Activated T-cell treated with anti-CD3 and anti-CD28 coated beads for 1 hour (primary cell): ENCODE measurements at places on chromosomes 11 and 22.

DNA sequence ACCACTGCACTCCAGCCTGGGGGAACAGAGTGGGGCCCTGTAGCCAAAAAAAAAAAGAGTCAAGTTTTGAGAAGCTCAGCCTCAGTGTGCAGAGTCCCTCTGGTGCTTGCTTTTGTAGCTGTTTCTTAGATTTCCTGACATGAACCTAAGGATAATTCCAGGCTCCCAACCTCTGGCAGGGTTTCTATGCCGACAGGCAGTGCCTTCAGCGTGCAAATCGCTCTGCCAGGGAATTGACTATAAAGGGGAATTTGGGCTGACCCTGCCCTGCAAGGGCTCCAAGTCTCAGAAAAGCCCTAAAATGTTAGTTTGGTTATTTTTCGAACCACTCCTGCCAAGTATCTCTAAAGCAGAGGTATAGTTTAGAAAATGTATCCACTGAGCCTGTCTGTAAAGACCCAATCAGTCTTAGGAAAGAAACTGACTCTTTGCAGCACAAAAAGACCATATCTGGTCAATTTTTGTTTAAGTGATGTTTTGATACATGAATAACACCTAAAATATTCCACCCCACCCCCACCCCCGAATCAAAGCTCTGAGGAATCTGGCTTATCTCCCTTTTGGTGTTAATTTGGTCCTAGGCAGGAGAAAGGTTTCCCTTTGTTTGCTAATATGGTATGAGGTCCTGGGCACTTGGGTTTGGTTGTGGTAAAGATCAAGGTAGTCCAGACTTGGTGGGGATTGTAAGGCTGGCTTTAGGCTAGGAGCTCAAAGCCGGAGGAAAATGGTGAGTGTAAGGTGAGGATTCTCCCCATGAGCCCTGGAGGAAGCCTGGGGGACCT lies 49.7 kb downstream of the ANO1 start:
- no peak for DNase-seq

- no peak for DNase-seq
Observed at GRCh38 chr11:17508306-17508705, 31.7 kb upstream of the ABCC8 start.

- no peak for DNase-seq
Observed at GRCh38 chr11:121514432-121515334, 61.9 kb upstream of the SORL1-AS1 start.

- DNase-seq: no peak
Observed at GRCh38 chr11:7499081-7499480, 13.8 kb downstream of the OLFML1 start.

DNA sequence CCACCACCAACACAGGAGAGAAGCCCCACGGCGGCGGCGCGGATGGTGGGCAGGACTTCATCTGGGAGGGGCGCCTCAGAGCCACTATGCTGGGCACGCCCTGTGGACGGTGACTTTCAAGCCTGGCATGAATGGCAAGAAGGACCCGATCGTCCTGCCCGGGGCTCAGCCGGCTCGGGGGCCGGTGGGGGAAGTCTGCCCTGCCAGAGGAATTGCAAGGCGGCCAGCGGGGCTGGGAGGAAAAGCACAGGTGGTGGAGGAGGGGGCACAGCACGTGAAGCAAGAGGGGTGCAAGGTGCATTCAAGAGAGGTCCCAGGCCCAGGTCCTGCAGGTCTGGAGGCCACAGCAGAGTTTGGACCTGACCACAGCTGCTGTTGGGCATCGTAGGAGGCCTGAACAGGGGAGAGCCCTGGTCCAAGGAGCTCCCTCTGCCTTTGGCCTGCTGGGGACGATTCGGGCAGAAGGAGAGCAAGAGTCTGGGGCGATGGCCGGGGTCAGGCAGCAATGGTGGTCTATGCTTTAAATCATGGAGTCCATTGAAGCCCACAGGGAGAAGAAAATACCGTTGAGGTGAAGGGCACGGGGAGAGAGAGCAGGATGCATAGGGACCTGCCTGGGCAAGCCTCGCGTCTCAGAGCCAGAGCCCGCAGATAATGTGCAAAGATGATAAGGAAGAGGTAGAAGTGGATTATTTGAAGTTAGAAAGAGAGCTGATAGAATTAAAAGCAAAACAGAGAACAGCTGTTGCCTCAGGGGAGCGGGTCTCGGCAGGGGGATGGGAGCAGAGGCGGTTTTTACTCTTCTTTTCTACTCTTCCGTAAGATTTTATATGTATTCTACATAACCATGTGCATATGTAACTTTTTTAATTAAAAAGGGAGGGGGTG lies 82.6 kb upstream of the SHISAL1 start:
- no peak for DNase-seq

- no peak for DNase-seq
Observed at GRCh38 chr22:44406341-44407170, 91.5 kb downstream of the RTL6 start.

- DNase-seq: no peak
Observed at GRCh38 chr11:81989093-81989492, 744.6 kb downstream of the FAM181B start.

DNA sequence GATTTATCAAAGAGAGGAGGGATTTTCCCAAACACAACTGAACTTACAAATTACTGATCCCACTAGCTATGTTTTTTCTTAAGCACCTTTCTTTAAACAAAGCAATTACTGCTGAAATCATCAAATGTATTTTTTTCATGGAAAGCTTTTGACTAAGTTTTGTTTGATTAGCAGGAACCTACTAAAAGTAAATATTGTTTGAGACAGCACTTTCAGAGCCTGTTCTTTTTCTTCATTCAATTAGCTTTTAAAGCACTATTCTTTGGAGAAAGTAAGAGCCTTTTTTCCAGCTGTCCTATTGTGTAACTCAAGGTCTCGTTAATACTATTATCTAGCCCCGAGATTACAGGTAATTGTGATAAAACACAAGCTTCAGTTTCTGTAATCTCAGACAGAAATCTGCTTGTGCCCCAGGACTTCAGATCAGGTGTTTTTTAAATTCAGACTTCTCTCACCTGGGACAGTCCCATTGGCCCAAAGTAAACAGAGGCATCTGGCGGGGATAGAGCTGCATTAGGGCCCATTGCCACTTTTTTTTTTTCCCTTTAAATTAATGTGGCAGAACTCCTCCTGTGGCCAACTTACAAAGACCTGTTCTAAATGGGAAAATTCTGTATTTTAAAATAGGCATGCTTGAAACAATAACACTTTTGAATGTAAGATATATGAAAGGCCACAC lies 11.0 kb downstream of the CSTPP1 start:
- DNase-seq: no peak

- DNase-seq: no peak
Observed at GRCh38 chr11:130402570-130402969, 25.8 kb downstream of the ADAMTS8 start.

DNA sequence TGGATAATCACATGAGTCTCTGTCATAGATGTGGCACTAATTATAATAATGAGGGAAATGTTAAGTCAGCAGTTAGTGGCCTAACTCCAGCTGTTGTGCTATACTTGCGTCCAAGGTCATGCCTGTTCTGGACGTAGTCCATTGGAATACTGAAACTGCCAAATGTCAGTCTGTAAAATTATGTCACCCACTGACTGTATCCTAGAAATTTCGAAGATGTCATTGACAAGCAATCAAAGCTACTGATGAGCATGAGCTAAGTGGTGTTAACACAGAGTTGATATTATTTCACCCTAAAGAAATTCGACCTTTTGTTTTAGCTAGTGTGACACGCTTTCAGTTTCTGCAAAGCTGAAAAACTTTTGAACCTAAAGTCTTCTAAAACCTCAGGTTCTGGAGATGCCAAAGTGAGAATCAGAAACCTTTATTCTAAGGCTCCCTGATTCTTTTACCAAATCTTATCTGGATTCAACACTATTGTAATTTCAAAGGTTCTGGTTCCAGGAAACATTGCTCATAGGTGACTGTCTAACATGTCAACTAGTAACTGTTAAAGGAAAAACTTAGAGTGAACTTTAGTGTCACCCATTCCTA lies 14.9 kb upstream of the ME3 start:
- DNase-seq: no peak

- DNase-seq: no peak
Observed at GRCh38 chr22:47233316-47234243, 471.1 kb downstream of the TBC1D22A start.

GRCh38 chr11:65558002-65558929 lies at the start of gene LTBP3:
LTBP3 (minus strand) TSS chr11:65558359; CDS start chr11:65557959, 400 bp downstream.
- DNase-seq: no peak

GRCh38 chr11:104219096-104219495 lies 55.1 kb upstream of the PDGFD start:
- no peak for DNase-seq

- DNase-seq: no peak
Observed at GRCh38 chr11:104402812-104403521, 239.0 kb upstream of the PDGFD start.

DNA sequence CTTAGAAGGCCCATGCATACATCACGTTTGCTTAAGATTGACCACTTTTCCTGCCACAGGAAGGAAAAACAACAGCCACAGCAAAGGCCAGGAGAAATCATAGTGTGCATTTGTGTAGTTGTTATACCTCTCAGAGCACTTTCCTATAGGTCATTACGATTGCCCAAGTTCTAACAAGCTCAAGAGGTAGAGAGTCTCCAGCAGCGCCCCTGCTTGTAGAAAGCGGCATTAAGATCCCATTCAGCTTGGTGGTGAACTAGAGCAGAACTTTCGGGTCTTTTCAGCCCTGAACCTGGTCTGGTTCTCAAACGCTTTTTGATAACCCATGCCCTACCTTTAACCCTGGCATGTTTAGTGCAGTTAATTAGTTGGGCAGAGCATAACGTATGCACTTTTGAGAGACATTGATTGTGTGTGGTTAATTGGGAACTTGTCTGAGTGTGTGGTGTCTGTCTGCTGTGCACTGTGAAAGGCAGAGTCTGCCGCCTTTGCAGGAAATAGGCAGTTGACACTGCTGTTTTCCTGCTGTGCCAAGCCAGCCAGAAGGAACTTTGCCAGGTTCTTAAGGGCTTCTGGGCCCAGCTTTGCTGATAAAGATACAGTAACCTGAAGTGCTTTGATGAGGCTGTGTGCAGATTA lies 109.9 kb upstream of the CLMP start:
- no peak for DNase-seq

DNA sequence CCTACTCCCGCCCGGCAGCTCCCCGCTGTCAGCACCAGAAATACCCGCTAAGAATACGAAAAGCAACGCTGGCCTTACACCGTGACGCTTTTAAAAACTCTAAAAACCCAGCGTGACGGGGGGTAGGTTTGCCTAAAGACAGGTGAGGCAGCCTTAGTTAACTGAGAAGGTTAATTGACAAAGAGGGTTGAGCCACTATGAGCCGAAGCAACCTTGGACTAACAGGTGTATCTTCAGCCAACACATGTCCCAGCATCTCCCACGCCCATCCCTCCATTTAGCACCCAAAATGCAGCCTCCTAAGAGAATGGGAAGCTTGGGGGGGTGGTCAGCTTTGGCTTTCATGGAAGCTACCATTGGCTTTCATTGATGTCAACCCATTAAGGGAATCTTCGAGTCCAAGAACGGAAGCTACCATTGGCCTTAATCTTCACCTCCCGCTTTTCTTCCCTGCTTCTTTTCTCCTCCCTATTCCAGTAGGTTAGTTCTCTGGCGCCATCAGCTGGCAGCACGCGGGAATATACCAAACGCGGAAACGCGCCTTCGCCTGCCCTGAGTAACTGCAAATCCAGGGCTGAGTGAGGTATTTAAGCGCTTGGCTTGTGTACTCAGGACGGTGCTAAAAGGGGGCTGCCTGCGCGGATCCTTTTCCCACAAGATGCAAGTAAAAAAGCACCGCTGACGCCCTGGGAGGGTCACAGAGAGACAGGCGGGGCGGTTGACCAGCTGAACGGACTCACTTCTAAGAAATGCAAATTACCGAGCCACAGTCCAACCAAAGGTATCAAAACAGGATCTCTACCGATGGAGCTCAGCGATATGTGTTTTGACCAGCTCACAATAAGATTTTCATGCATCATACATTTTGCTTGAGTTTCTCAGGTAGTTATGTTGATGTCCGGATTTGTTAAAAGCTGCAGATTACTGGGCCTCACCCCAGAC lies 38.5 kb upstream of the GLYATL1 start:
- DNase-seq: no peak

GRCh38 chr11:120945042-120945441 lies 78.9 kb upstream of the TBCEL start:
- no peak for DNase-seq

DNA sequence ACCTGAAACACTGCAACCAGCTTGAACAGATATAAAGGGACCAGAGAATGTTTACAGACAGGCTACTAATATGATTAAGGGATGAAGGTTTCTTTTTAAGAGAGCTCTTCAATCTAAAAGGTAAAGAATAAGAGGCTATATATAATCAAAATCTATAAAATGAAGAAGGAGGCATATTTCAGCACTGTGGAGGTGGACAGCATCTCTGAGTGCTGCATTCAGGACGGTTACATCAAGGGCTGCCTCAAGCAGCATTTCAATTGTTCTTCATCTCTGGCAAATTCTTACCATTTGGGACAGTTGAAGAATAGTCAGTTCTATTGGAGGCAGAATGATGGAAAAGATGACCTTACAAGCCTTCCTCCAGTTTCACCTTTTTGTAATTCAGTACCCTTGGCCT lies 139.6 kb upstream of the LMO1 start:
- no peak for DNase-seq

DNA sequence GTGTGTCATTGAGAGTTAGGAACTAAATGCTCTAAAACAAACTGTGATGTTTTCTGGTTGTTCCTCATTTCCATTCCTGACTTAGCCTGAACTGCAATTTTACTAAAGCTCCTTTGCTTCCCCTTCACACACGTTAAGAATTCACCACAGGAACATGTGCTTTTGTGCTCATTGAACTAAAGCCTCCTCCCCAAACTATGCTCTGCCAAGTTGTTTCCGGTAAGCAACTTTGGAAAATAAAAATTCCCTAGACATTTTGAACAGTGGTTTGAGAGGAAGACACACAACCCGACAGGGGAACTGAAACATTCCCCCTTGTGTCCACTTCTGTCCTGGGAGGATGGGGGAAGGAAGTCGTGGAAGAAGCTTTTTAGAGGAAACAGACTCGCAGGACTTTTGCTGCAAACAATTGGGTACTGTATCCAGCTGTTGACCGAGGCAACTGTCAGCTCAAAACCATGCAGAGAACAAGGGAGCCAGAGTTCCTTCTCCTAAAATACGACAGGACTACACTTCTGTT lies 66.9 kb downstream of the GAB2 start:
- no peak for DNase-seq

GRCh38 chr11:35614939-35615569 lies 3.2 kb upstream of the FJX1 start:
- DNase-seq: no peak

DNA sequence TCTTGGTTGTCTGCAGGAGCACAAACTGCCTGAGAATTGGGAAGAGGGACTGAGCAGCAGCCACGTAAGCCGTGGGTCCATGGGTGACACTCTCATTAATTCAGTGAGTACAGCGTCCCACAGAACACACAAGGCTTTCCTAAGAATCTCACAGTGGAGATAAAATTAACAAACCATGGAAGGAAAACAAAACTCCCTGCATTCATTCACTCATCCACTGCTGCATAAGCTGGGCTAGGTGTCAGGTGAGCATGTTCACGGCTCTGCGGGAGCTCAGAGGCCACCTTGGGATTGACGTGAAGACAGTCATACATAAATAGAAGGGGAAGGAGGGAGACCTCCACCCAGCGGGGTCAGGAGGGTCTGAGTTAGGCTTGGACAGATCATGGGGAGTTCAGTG lies 1442.7 kb downstream of the TBC1D22A start:
- DNase-seq: no peak
